ENCODE measurements at places on chromosomes 1 and 21.

GRCh38 chr1:12309783-12310742, 80.2 kb downstream of the VPS13D start:
- ATAC-seq = no peak

DNA sequence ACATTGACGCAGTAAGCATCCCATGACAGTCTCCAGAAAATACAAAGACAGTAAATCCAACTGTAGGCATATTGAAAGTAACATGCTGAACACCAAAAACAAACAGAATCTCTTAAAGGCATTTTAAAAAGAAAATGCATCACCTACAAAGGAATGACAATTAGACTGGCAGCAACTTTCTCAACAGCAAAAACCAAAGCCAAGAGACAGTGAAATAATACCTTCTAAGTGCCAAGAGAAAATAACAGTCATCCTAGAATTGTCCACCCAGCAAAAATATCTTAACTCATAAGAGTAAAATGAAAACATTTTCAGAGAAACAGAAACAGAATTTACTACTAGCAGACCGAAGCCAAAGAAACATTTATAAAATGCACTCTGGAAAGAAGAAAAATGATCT, 20.0 kb downstream of the CCDC185 start:
- ATAC-seq = no peak

GRCh38 chr1:17067069-17067426, 13.2 kb upstream of the SDHB start:
- ATAC-seq = no peak

GRCh38 chr1:93518516-93518915, 70.6 kb downstream of the FNBP1L start:
- no peak for ATAC-seq

- ATAC-seq = no peak
Measured at GRCh38 chr1:26754086-26754874, 33.5 kb upstream of the PIGV start.

GRCh38 chr1:99332561-99332960, 68.3 kb downstream of the PLPPR4 start:
- no peak for ATAC-seq

DNA sequence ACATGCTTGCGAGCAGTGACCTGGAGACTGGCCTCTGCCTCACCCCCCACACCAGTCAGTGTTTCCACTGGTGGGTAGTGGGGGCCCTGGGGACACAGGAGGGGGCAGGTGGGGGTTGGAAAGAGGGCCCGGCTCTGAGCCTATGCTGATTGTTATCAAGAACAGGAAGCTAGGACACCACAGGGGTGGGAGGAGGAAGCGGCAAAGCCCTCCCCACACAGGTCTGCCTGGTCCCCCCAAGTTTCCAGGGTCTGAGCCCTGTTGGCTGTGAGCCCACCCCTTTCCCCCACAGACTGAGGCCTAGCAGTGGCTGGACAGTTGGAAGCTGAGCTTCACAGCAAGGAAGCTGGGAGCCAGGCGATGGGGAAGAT, 1.6 kb upstream of the PTPN7 start:
- no peak for ATAC-seq

DNA sequence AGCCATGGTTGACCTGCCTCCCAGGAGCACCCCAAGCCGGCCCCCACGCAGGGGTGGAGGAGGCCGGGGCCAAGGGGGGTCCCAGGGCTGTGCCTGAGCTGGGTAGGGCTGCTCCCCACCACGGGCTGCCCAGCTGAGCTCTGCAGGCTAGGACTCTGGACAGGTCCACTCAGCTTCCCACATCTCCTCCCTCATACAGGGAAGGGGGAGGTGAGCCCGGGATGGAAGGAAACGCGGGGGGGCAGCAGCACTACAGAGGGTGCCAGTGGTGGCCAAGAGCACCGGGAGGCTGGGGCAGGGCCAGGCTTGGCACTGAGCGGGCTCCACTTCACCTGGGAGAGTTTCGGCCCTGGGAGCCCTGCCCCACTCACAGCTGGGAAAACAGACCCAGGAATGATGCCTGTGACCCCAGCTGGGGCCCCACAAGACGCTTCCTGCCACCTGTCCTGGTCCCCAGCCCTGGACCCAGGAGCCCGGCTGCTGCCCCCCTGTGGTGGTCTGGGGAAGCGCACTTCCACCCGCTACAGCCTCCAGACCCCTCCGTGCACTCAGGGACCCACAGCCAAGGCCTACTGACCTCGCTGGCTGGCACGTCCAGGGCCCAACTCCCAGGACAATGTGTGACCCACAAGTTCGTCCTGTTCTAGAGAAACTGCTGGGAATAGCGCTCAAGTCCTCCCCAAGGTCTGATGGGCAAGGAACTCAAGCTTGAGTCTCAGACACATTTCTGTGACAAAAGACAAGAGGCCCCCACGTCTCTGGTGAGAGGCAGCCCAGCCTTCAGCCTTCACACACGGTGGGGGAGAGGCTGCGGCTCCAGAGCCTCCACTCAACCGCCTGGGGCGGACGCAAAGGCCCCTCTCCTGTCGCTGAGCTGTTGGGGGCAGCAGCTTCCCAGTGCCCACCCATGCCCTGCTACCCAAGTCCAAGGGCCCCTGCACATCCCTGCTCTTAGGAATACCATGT, 3.0 kb downstream of the AURKAIP1 start:
- ATAC-seq = peak; percentile 55

DNA sequence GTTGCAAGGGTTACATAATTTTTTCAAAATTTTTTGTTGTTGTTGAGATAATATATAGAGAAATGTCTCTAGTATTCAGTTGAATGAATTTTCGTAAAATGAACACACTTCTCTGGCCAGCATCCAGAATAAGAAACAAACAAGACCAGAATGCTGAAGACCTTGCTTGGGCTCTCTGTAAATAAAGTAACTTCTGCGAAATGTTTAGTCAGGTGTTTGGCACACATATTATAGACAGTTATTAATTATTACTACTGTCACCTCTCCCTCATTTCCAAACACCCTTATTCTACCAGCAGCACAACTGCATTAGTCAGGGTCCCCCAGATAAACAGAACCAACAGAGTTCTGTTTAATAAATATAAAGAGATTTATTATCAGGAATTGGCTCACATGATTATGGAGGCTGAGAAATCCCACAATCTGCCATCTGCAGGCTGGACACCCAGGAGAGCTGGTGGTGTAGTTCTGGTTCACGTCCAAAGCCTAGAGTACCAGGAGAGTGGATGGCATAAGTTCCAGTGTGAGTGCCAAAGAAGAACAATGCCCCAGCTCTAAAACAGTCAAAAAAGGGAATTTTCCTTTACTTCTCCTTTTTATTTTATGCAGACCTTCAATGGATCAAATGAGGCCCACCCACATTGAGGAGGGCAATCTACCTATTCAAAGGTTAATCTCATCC, 44.1 kb upstream of the KCND3 start:
- ATAC-seq = no peak

- ATAC-seq = no peak
Measured at GRCh38 chr1:55049271-55049913, 10.0 kb downstream of the PCSK9 start.

DNA sequence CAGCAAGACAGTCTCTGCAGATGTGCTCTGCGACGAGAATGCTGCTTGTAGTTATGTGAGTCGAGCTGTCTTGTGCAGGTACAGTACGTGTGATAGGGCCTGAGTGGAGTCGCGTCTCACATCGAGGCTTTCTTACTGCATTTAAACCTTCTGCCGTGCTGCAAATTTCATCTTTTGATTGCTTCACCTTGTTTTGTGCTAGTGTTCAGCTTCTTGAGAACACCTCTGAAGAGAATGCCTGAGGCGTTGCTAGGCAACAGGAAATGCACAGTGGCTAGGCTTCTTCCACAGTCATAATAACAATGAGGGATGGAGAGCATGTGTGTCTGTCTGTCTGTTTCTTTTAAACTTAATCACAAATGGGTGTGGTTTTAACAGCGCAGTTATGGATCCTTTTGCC, 52.9 kb downstream of the MRPS6 start:
- ATAC-seq = no peak

DNA sequence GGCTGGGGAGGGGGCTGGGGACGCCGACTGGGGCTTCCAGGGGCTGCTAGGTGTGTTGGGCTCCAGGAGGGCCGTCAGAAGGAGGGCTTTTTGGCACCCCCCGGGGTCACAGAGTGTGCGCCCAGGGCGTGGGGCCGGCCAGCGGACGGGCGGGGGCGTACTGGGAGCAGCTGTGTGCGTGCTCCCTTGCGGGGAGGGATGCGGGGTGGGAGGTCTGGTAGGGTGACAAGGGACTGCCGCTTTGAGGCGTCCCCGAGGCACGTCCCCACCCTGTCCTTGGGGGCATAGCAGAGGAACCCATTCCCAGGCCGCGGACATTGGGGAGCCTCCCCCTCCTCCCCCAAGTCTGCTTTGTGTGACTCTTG, 1.1 kb downstream of the FOXO6 start:
- no peak for ATAC-seq

GRCh38 chr1:244732851-244733450, 80.0 kb downstream of the DESI2 start:
- no peak for ATAC-seq
